Omental fat pad (tissue), 4 donors: ENCODE measurements at places on chromosomes 7 and 10.

DNA sequence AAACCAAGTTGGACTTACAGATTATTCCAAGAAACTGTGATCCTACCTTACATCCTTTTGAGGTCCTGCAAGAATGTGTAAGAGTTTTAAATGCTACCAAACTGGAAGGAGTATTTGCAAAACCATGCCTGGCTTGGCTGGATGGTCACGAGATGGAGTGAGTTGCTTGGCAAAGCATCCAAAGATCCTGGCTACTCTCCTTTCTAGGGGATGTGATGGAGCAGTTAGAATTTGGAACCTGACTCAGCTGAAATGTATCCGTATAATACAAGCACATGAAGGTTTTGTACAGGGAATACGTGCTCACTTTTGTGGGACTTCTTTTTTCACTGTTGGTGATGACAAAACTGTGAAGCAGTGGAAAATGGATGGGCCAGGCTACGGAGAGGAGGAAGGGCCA, 13.3 kb upstream of the SYPL1 start:
- no peak for DNase-seq

GRCh38 chr7:77425101-77426051, 9.2 kb upstream of the GSAP start:
- no peak for DNase-seq

- no peak for DNase-seq
Observed at GRCh38 chr7:122468945-122469344, 164.4 kb upstream of the FEZF1 start.

GRCh38 chr10:56481521-56482091, 120.5 kb upstream of the ZWINT start:
- DNase-seq, result no peak

DNA sequence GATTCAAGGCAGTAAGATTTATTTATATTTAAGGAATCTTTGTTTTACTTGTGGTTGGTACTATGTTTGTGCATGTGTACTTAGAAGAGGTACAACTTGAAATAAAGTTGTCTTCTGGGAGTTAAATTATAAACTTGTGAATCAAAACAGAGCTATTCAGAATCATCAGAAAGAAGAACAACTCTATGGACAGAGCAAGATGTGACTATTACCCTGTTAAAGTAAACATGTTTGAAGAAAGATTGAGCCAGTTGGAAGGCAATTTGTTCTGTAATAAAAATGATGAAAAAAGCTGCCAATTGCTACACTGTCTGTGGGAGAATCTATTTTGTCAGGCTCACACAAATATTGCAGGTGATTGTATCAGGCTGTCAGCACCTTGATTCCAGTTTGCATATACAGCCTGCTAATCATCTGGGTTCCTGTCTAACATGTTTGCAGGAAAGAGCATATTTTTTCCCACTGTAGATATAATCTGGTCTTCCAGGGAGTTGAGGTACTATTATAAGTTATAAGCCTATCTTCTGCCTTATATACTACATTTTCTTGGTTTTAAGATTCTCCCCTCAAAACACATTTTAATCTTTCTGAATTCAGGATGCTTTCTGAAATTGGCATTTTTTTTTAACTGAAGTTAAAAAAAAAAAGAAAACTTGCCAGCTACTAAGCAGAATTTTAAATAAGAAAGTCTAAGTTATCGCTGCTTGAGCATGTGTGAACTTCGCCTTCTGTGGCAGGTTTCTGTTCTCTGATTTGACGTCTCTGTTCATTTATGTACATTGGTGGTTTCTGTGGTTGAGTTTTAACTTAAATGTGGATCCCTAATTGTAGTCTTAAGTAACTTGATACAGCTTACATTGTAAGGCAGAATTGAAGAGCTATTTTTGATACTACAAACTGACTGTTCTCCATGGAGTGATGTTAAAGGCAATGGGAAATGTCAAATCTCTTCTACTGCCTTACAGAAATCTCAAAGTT, 46.0 kb downstream of the ZNRF2 start:
- no peak for DNase-seq

DNA sequence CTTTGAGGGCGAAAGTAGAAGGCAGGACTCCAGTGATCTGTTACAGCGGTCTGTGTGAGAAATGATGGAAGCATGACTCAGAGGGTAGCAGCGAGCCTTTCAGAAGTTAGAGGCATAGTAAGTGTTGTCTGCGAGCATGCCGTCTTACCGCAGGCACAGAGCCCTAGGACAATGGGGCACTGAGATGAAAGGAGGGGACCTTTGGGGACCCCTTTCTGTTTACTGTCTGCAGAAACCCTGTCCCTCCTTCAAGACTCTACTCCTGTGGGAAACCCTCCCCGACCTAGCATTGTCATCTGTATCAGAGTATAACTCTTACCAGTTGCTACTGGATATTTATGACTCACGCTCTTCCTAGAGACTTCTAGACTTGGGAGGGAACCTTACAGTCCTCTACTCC, 87.2 kb upstream of the AGK start:
- DNase-seq, result no peak

DNA sequence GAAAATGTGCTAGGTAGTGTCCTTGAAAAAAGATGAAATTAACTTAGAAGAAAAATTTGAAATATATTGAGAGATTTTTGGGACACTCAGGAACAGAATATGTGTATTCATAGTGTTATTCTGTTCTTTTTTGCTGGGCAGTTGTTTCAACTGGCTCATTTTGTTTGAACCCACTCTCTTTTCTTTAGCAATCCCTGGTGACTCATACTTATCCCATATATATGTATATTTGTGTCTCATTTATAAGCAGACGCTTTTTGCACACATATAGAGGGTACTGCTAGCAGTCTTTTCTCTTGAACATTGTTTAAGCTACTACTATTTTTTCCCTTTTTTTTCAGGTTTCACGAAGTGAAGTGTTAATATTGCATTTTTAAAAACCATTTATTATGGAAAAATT, 1.9 kb downstream of the EXOC6 start:
- DNase-seq, result no peak
